ENCODE measurements at places on chromosomes 2 and 18.

DNA sequence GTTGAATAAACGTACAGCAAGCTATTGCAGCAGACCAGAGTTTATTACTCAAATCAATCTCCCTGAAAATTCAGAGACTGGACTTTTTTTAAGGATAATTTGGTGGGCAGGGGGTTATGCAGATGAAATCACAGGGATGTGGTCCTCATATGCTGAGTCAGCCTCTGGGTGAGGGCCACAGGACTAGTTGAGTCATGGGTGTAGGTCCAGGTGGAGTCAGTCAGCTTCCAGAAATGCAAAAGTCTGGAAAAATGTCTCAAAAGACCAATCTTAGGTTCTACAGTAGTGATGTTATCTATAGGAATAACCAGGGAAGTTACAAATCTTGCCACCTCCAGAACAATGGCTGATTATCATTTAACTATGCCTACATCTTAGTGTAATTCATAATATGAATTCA is 51.1 kb downstream of the ARHGEF33 start:
- no peak for DNase-seq

GRCh38 chr2:238563551-238563950 is 136.8 kb downstream of the ASB1 start:
- DNase-seq = no peak

GRCh38 chr2:118496870-118497611 is 350.4 kb downstream of the EN1 start:
- no peak for DNase-seq

- DNase-seq = no peak
Measured at GRCh38 chr18:59501920-59502273, 142.8 kb upstream of the LMAN1 start.
